ENCODE measurements at places on chromosomes 6 and 20. TPM values are rescaled to one million over a fixed set of nuclear protein-coding genes. Genes with fewer than 3 reads are reported as not detected.

SRSF12 gene
- total RNA-seq: 22.2 TPM

DNA sequence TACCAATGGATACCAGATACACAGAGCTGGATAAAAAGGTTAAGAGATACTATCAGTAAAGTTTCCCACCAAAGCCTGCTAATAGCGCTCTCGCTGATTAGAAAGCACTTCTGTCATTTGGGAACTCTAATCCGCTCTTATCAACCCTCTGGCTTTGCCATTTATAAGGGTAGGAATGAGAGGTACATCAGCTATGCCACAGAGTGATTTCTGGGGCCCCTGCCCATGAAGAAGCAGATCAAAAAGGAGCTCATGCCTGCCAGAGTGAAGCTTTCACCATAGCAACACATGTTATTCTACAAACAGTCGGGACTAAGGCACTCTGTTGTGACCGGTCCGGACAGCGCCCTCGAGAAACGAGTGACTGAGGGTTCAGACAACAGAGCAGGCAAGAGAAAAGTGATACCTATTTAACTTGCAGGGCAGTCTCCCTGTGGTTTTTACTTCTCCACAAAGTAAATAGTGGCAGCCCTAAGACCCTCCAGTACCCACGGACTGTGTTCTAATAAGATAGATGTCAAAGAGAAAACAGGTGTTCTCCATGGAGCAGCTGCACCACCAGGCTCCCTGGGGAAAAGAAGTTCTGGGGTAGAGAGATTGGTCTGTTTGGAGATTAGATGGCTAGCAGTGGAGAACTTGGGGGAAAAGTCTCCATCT, 5.6 kb downstream of the TRAM2 start:
- no peak for DNase-seq

DNA sequence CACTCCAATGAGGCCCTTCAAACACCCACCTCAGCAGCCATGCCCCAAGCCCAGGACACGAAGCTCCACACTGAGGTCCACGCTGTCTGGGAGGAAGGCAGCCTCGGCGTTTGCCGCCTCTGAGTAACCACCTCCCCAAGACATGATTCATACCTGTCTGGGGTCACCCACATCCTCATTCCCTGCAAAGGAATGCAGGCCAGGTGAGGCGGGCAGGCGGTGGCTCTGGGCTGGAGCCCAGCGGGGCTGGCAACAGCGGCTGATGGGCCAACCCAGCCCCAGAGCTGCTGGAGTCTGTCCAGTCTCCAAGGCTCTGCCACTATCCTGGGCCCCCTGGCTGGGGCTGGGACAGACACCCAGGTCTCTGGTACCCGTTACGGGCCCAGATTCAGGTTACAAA, 14.8 kb downstream of the PMEPA1 start:
- DNase-seq: no peak

- no peak for DNase-seq
These were observed 9.3 kb upstream of the MAK start for GRCh38 chr6:10847684-10848083.

Data from progenitor cell of endocrine pancreas (in vitro differentiated cells).